Placental pericyte (primary cell): ENCODE measurements at places on chromosomes 4 and X. TPM values are rescaled to one million over a fixed set of nuclear protein-coding genes. Genes with fewer than 3 reads are reported as not detected.

Gene PARM1
- total RNA-seq = 3.7 and 12.9 TPM in 2 replicates

Gene NLGN4X
- total RNA-seq = 3.1 and 5.3 TPM in 2 replicates

Gene MAGEE2
- total RNA-seq = not detected in 2 replicates

Gene GC
- total RNA-seq = not detected in 2 replicates

Gene NEIL3
- 2.6 and 14.6 TPM in 2 replicates for total RNA-seq

Gene TMEM47
- total RNA-seq = 0.66 and 13.3 TPM in 2 replicates

Gene ETDA
- not detected in 2 replicates for total RNA-seq

Gene FABP2
- total RNA-seq = not detected in 2 replicates

Gene TRIM2
- 51.6 and 51.8 TPM in 2 replicates for total RNA-seq

Gene LRP2BP
- 0.22 and 0.43 TPM in 2 replicates for total RNA-seq

Gene CXCL1
- total RNA-seq = 128 and 355 TPM in 2 replicates

Gene ZC4H2
- total RNA-seq = 0.66 and 3.7 TPM in 2 replicates

Gene KLB
- under 0.01 TPM in 1 of 2 replicates, not detected in the other for total RNA-seq

Gene NSUN7
- total RNA-seq = under 0.01 and 0.22 TPM in 2 replicates

Gene LRCH2
- total RNA-seq = 7.4 and 13.1 TPM in 2 replicates

Gene TRIML2
- under 0.01 and 3.3 TPM in 2 replicates for total RNA-seq
